ENCODE measurements at places on chromosomes 2 and 18. TPM values are rescaled to one million over a fixed set of nuclear protein-coding genes. Genes with fewer than 3 reads are reported as not detected.

CXCR1 gene
- total RNA-seq, result not detected

SPEG gene
- total RNA-seq, result 1.8 TPM

ACAA2 gene
- total RNA-seq, result 11.0 TPM

SPDYA gene
- 1.4 TPM for total RNA-seq

CNDP1 gene
- not detected for total RNA-seq

RGPD3 gene
- total RNA-seq, result 0.26 TPM

CEP192 gene
- 25.8 TPM for total RNA-seq

OXER1 gene
- not detected for total RNA-seq

GALR1 gene
- not detected for total RNA-seq

CD8B2 gene
- total RNA-seq, result not detected

HNMT gene
- 1.1 TPM for total RNA-seq

DLX1 gene
- total RNA-seq, result not detected

APLF gene
- 6.1 TPM for total RNA-seq

HOXD13 gene
- not detected for total RNA-seq

SLC8A1 gene
- 3.7 TPM for total RNA-seq

SLC4A5 gene
- total RNA-seq, result 0.90 TPM

TMX3 gene
- 40.2 TPM for total RNA-seq

FMNL2 gene
- total RNA-seq, result 24.7 TPM

DLGAP1 gene
- total RNA-seq, result 0.26 TPM

RAB17 gene
- 2.4 TPM for total RNA-seq

MPP4 gene
- total RNA-seq, result 0.13 TPM

BOLL gene
- total RNA-seq, result not detected

MROH2A gene
- total RNA-seq, result not detected

RAPGEF4 gene
- 0.26 TPM for total RNA-seq

ALS2 gene
- 30.2 TPM for total RNA-seq

CFC1 gene
- total RNA-seq, result not detected

ABCG8 gene
- total RNA-seq, result under 0.01 TPM

ASXL3 gene
- under 0.01 TPM for total RNA-seq

AMER3 gene
- total RNA-seq, result under 0.01 TPM

Data from bronchial epithelial cell (primary cell).